Stimulated activated CD4-positive, alpha-beta T cell treated with anti-CD3 and anti-CD28 coated beads, Interleukin-12 subunit alpha, Interleukin-12 subunit beta, amount 100 ng/mL, for 24 hours (primary cell): ENCODE measurements at places on chromosomes 7 and 10.

DNA sequence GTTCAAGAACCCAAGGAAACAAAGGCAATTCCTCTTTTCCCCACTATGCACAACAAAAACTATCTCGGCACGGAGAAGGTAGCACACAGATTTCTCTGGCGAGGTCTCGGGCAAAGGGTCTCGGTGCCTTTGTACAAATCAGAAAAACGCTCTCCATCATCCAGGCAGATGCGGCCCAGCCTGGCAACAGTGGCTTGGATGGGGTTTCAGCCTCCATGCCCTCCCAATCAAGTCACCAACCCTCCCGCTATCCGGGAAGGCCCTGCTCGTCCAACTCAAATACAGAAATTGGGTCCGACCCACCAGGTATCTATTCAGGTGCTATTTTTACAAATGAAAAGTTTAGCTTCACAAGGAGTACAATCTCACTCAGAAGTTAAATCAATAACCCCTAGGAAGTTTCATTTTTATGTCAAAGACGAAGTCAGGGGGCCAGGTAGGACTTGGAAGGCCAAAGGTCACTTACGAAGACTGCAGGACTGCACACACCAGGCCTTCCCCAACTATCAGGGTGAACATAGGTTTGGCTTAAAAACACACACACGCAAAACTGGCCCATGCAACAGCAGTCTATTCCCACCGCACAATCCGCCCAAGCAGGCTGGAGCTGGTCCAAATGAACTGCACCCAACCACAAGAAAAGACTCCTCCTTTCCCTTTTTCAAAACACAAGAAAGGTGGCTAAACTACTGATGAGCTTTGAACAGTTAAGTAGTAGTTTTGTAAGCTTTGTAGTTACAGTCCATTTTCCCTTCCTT is 43.0 kb downstream of the GNA12 start:
- DNase-seq, result no peak

DNA sequence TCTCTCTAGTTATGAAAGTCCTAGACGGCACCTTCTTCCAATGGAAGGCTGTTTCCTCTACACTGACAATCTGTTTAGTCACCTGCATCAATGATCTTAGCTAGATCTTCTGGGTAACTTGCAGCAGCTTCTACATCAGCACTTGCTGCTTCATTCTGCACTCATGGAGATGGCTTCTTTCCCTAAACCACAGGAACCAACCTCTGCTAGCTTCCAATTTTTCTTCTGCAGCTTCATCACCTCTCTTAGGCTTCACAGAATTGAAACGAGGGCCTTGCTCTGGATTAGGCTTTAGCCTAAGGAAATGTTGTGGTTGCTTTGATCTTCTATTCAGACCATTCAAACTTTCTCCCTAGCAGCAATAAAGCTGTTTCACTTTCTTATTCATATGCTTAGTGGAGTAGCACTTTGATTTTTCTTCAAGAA is 24.6 kb downstream of the NAMPT start:
- no peak for DNase-seq

- peak; percentile 85 for DNase-seq
These were observed 12.3 kb upstream of the OGA start for GRCh38 chr10:101830322-101831168.

DNA sequence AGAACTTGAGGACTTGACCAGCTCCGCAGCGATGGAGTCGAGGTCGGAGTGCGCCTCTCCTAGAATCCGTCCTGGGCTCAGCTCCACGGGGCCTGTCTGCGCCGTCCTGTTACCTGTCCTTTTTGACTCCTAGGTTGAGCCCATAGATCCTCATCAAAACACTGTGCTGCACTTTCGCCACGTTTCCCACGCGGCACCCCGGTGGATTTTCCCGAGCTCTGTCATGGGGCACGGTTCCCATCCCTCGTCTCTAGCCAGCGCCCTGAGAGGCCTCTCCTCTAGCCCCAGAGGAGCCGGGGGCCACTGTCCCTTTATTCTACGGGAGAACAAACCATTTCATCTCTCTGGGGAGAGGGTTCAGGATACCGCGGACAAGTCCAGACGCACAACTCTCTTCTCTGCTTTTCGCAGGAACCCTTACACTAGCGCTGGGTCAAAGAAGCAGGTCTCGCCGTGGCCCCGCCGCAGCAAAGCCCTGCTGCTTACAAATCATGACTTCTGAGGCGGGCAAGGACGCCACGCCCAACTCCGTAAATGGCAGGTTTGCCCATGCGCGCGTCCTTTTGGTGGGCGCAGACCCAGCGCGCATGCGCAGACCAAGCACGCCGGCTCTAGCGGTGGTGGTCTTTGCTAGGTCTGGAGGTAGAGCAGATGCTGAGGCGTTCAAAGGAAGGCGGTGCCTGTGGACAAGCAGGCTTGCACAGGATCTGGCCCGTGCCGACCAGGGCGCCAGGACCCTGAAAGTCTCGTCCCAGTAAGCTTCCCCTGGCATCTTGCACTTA is 10.3 kb upstream of the ANKRD7 start:
- DNase-seq, result peak; percentile 51

- no peak for DNase-seq
These were observed 172.8 kb downstream of the ZMYND11 start for GRCh38 chr10:308101-308500.

DNA sequence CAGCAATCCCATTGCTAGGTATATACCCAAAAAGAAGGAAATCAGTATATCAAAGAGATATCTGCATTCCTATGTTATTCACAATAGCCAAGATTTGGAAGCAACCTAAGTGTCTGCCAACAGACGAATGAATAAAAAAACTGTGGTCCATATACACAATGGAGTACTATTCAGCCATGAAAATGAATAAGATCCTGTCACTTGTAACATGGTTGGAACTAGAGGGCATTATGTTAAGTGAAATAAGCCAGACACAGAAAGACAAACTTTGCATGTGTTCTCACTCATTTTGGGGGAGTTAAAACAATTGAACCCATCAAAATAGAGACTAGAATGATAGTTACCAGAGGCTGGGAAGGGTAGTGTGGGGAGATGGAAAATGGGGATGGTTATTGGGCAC is 323.5 kb upstream of the NFE2L3 start:
- no peak for DNase-seq

GRCh38 chr7:92833766-92834506 is 2.4 kb downstream of the CDK6 start:
- peak; percentile 77 for DNase-seq

DNA sequence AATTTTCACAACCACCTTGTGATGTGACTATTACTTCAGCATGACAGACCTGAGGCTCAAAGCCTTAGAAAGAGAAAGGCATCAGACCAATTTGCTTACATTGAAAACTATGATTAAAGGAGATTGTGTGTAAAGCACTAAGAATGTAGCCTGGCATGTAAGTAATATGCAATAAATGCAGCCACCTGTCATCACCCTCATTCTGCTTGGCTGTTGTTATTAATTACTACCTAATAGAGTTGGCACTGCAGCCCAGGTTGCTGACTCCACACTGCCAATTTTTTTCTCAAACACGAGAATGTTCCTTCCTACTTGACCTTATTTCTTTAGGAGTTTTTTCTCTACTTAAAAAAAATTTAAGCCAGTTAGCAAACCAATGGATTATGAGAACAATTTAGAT is 61.2 kb upstream of the NPVF start:
- no peak for DNase-seq

DNA sequence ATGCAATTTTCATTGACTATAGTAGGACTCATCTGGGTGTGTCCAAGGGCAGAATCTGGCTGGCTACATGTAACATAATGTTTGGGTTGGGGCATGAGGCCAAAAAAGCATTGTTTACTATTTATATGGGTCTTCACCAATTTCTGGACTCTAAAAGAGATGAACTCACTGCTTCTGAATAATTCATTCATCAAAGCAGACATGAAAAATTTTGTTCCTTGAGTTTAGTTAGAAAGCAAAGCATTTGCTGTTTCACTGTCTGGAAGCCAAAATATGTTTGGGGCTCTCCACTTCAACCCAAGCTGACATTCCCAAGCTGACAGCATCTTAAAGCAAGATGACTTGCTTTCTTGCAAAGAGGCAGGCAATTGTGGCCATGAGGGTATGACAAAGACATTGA is 670.6 kb downstream of the SUGCT start:
- no peak for DNase-seq

DNA sequence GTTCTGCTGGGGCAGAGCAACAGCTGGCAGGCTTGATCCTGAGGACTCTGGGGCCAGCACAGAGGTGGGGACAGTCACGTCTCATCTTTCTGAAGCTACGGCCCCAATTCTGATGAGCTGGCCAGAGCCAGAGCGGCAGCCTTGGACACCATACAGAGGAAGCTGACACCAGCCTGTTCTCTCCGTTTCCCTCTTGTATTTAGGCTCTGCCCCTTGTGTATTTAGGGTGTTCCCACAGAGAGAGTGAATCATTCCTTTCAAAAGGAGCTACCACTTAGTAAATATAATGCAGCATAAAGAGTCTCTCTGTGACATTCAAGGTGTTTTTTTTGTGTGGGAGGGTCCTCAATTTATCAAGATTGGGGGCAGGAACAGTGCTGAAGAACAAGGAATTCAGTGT is 109.2 kb downstream of the ZNF248 start:
- no peak for DNase-seq

DNA sequence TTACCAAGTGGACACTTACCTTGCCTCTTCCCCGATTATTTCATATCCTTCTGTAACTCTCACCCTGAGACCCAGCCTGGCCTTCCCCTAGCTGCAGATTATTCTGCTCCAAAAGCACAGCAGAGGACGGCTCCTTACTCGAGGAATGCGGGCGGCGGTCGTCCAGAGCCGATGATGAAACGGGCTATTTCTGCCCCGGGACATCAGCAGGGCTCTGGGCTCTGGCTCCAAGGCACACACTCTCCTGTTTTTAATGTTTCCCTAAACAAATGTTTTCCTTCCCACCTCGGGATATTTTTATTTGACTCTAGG is 343 bp upstream of the C10orf71 start:
- no peak for DNase-seq

- no peak for DNase-seq
These were observed 75.6 kb upstream of the INSIG1 start for GRCh38 chr7:155222061-155222460.

DNA sequence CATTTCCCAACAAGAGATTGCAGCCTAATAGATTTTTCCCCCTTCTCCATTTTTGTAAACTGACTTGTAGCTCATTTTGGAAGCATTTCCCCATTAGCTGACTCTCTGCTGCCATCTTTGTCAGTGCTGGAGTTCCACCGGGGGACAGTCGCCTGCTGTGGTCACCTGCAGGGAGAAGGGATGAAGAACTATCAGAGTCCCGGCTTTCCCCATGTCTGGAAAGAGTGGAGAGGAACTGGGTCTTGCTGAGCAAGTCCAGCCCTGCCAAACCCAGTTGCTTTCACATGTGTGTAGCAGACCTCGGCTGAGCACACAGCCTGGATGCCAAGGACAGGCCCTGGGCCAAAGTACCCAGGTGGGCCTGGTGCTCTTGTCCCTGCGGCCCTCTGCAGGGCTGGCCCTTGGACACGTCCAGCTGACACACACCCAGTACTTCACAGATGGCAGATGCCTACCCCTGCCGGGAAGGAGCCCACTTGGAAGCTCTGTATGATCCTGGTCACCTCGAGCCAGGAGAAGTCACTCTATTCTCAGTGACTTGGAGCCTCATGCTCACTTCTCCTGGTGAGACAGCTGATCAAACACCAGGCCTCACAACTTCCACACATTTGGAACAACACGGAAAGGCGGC is 157.3 kb upstream of the NPVF start:
- no peak for DNase-seq

DNA sequence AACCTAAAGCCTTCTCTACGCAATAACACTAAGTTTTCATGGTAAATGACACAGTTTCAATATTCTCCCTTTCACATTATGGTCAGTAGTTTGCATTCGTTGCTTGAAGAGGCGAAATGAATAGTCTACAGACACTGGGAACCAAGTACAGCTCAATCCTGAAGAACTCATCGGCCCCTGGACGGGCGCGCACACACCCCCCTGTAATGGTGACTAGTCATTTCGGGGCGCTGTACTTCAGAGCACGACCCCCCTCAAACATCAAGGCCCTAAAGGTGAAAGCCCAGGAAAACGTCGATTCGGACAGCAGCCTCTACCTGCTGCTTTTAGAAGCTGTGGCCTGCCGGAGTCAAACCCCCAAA is 1.0 kb downstream of the NT5C2 start:
- DNase-seq, result no peak

- no peak for DNase-seq
These were observed 7.0 kb upstream of the SERPINE1 start for GRCh38 chr7:101119876-101120275.

- no peak for DNase-seq
These were observed 5.3 kb downstream of the LAMB4 start for GRCh38 chr7:108124820-108125219.

DNA sequence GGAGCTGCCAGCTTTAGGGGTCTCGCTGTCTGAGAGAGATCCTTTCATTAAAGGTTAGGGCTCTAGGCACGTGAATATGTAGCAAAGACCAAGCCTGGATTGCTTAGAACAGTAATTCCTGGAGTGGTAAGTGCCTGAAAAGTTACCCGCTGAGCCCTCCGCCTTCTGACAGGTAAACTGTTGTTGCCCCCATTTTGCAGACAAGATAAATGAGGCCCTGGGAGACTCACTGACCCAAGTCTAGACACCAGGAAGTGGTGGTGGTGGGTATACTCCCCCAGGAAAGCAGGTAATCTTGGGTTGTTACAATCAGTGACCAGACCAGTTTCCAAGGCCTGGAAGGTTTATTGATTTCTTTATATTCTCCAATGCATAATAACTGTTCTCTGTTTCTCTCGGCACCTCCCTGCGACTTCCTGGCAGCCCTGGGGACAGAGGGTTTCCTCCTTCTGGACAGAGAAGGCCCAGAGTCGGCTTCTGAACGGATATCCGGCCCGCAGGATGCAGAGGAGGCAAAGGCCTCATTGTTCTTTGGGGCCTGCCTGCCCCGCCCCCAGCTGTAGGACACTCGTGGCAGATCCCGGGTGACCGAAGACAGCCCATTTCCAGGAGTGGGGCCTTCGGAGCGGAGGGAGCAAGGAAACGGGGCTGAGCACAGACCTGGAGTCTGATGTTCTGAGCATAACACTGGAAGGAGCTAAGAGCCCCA is 1.3 kb upstream of the GRK5 start:
- DNase-seq, result peak; percentile 40

GRCh38 chr10:99235658-99236626 is at the start of gene HPSE2:
TSS of gene HPSE2 (minus strand) at chr10:99235852.
- no peak for DNase-seq
